GM20000 (cell line): ENCODE measurements at places on chromosomes 5 and 9.

- DNase-seq: no peak
Measured at GRCh38 chr9:81396528-81396927, 292.8 kb downstream of the TLE1 start.

- peak; percentile 48 for DNase-seq
Measured at GRCh38 chr9:35711501-35712428, 20.2 kb downstream of the TLN1 start.

- no peak for DNase-seq
Measured at GRCh38 chr5:99911971-99912370, 623.2 kb upstream of the FAM174A start.

- DNase-seq: no peak
Measured at GRCh38 chr5:179786861-179787260, 6.9 kb upstream of the LTC4S start.

- DNase-seq: no peak
Measured at GRCh38 chr5:171647904-171648260, 137.7 kb upstream of the SMIM23 start.

GRCh38 chr5:112127861-112128260 is 291.2 kb downstream of the EPB41L4A start:
- DNase-seq: no peak

DNA sequence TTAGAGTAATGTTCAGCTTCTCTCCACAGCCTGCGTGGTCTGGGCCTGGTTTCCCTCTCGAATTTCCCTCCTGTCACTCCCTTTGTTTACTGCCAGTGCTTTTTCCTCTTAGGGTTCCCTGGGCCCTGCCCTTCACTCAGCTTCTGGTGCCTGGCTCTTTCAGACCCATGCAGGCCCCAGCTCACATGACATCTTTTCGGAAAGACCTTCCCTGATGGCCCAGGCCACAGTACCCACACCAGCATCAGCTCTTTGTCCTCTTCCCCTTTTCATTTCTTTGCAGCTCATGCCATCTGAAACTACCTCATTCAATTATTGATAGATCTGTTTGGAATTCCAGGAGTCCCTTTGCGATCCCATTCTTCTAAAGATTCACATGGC is 68.1 kb upstream of the ABL1 start:
- DNase-seq: no peak

DNA sequence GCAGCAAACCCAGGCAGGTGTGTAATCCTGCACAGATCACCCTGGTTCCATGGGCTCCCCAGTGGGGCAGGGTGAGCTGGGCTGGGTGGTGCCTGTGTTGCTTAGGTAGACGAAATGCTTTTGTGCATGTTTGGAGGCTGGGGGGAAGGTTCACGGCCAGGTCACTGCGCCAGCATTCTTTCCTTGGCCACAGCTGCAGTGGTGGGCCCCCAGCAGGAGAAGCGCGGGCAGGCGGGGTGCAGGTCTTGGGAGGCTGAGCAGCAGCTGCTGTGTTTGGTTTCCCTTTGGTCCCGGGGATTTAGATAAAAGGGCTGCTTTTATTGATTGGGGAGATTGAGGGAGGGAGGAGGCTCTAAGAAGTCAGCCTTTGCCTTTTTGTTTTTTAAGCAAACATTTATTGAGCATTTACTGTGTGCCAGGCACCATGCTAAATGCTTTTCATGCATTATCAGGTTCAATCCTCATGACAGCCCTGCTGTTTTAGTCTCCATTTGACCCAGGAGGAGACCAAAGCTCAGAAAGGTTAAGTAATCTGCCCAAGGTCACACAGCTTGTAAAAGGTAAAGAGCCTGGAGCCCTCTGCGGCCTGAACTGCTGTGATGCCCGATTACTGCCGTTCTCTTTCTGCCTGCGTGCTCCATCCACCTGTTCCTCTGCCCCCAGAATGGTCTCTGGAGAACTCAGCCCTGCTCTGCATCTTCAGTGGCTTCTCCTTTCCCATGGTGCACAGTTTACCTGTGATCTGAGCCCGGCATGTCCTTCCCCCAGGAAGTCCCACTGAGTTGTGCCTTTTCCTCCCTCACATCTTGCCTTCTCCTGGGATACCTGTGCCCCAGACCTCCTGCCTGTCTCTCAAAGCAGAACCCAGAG is 94.4 kb downstream of the MACROH2A1 start:
- no peak for DNase-seq
